ENCODE measurements at places on chromosomes 12 and 14.
A peak's percentile ranks its signal among the peaks of the same experiment; 100 is the strongest.

- peak; percentile 0 for DNase-seq
Observed at GRCh38 chr12:90484094-90484493, 470.9 kb downstream of the CCER1 start.

- DNase-seq, result peak; percentile 17
Observed at GRCh38 chr12:47377414-47378221, 297.9 kb upstream of the AMIGO2 start.

- no peak for DNase-seq
Observed at GRCh38 chr12:104964856-104965205, 6.7 kb upstream of the SLC41A2 start.

DNA sequence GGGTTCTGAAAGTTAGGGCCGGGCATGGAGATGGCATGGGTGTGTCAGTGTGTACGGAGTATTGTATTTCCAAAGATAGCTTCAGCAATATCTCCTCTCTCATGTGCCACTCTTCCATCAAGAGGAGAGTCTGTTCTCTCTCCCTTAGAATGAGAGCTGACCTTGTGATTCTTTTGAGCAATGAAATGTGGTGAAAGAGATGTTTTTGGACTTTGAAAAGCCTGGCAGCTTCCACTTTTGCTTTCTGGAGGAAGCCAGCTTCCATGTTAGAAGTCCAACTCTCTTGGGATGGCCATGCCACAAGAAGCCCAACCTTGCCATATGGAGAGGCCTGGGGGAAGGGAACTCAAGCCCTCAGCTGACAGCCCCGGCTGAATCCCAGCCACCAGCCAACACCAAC lies 72.4 kb upstream of the GZMB start:
- DNase-seq, result no peak

GRCh38 chr12:1553987-1554982 lies 40.1 kb downstream of the FBXL14 start:
- no peak for DNase-seq

- no peak for DNase-seq
Observed at GRCh38 chr12:48351022-48351708, 446 bp upstream of the ZNF641 start.

DNA sequence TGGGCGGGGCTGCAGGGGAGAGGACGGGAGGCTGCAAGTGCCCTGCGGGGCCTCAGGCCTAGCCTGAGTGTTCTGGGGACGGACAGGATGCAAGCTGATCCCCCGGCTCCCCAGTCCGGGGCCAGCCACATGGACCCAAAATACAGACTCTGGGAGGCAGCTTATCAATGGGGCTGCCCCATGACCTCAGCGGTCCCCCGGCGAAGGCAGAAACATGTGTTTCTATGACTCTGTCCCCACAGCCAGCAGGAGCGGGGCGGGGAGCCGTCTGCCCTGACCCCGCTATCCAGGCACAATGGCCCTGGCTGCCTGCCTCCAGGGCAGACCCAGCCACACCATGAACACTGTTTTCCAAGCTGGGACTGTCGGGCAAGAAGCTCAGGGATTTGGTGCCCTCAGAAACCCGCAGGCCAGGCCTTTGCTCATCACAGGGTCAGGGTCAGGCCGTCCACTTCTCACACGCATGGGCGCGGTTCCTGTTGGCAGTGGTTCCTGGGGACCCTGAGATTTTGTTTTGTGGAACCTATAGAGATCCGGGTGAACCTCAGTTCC lies 75.0 kb downstream of the RFLNA start:
- no peak for DNase-seq

DNA sequence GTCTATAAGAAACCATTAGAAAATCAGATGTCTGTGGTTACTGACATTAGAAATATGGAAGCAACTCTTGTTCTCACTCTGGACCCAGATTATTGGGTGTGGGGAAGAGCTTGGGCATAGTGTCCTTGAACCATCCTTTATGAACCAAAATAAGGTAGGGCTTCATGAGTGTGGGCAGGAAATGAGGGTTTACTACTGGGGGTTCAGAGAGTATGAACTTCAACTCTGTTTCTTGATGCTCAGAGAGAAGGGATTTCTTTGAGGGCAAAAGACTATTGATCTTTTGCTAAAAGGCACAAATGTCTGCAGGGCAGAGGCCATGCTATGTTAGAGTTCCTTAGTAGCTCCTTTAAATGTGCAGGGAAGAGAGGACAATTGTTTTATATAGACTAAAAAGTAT lies 183.3 kb upstream of the ATP2B1 start:
- DNase-seq, result no peak

DNA sequence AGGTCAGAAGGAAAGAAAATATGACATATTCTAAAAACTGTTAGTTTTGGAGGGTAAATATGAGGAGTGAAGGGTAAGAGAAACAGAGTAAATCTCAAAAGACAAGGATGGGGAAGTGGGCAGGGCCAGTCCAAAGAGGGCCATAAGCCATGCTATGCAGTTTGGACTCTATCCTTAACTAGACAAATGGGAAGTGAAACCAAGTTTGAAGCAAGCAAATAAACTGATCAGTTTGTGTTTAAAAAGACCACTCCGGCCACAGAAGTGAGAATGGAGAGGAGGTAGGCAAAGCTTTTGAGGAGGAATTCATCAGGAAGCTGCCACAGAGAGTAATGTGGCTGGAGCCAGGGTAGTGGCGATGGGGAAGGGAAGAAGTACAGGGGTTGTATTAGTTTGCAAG lies 37.5 kb upstream of the DAAM1 start:
- no peak for DNase-seq

DNA sequence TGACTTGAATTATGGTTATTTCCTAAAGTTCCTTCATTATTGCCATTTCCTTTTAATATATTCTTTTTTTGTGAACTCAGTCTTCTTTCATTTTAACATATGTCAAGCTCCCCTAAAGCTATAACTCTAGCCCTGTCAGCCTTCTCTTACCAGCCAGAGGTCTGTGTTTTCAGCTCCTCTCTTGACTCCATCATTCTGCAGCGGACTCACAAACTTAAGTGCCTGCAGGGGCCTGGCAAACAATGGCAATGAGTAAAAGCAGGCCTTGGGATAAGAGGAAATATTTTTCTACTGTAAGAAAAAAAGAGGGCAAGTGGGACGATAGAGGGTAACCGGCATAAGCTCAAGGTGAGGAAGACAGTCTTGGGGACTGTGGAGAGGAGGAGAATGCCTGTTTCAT lies 424.5 kb upstream of the RGS6 start:
- no peak for DNase-seq

- DNase-seq, result no peak
Observed at GRCh38 chr12:79326663-79327062, 364.1 kb downstream of the PAWR start.

DNA sequence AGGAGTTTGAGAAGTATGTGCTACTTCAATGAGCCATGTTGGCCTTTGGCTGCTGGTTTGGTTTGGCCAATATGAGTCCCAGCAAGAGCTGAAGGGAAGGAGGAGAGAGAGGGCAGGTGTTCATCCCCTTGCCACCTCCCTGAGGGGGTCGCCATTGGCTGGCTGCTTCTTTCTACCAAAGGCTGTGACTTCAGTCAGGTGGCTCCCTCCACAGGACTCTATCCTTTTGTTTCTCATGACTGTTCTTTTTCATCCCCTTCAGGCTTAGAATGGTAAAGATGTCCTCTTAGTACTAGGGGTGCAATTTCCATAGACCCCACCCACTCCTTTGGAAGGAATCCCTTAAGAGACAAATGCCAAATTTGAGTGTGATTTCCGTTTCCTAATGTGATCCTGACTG lies 31.2 kb upstream of the OTOGL start:
- no peak for DNase-seq

DNA sequence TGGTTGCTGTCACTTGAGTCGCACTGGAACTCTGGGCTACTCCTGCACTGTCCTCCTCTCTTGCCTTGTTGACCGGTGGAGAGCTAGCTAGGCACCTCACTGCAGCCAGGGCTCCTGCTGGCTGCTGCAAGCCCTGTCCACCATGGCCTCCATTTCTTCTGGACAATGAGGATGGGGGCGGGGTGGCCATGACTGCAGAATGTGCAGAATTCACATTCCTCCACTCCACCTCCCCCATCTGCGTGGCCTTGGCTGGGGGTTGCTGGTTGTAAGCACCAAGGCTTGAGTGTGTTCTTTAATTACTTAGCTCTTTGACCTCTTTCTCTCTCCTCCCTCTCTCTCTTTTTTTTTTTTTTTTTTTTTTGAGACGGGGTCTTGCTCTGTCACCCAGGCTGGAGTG lies 248.5 kb downstream of the PCNX1 start:
- DNase-seq, result no peak

DNA sequence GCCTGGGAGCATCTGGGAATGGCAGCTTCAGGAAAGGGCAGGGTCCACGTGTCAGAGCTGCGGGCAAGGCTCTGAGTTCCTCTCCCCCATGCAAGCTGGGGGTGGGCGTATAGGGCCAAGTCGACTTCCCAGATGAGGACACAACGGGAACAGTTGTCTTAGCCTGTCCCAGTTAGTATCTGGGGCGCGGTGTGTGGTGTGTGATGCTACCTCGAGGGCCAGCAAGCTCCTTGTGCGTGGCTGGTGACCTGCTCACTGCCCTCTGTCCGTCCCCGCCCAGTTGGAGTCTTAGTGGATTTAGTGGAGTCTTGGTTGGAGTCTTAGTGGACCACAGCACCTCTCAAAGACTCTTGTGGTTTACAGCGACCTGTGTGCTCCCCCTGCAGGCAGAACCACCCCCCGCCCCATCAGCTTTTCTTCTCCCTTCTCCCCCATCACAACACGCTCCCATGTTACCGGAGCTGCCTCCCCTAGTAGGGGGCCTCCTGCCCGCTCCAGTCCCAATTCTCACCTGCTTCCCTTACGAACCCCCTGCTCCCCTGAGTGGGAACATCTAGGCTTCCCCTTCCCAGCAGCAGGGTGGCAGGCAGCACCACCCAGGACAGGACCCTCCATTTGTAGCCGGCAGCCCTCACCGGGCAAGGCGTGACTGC lies 8.7 kb downstream of the ASPG start:
- DNase-seq, result no peak

- DNase-seq, result no peak
Observed at GRCh38 chr14:99559286-99559990, 44.6 kb downstream of the CCDC85C start.

DNA sequence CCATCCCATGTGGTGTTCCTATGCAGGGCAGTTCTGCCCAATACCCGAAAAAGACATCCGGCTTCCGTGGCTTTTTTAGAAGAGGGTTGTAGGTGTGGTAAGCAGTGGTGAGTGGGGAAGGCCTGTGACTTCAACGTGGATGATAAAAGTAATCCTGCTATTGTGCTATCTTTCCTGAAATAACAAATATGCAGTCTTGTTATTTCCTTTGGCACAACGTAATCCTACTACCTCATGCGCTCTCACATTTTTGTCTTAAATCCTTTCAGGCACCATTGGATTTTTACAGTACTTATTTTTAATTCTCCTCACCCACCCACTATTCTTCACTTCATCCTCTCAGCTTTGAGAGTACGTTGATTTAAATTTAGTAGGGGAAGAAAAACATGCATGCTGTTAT lies 96.8 kb downstream of the IPO8 start:
- no peak for DNase-seq

GRCh38 chr12:72197790-72198189 lies 74.4 kb upstream of the TRHDE start:
- no peak for DNase-seq

- no peak for DNase-seq
Observed at GRCh38 chr14:20458031-20458789, 3.0 kb downstream of the PIP4P1 start.

GRCh38 chr12:95733141-95733825 lies 57.3 kb downstream of the NTN4 start:
- no peak for DNase-seq

GRCh38 chr12:64691795-64692583 lies 67.2 kb downstream of the GNS start:
- DNase-seq, result no peak

GRCh38 chr14:35088514-35088913 lies 33.3 kb downstream of the PPP2R3C start:
- DNase-seq, result no peak

GRCh38 chr12:124745465-124745890 lies 118.2 kb downstream of the SCARB1 start:
- DNase-seq, result no peak

- peak; percentile 22 for DNase-seq
Observed at GRCh38 chr14:92994131-92994676, 71.3 kb downstream of the CHGA start.

- DNase-seq, result no peak
Observed at GRCh38 chr12:29551812-29552211, 54.3 kb upstream of the OVCH1 start.

GRCh38 chr12:131211340-131211938 lies 257.7 kb downstream of the ADGRD1 start:
- no peak for DNase-seq

- no peak for DNase-seq
Observed at GRCh38 chr12:117481470-117481869, 120.0 kb upstream of the NOS1 start.

- DNase-seq, result peak; percentile 29
Observed at GRCh38 chr12:94969424-94969823, 34.1 kb downstream of the NDUFA12 start.

DNA sequence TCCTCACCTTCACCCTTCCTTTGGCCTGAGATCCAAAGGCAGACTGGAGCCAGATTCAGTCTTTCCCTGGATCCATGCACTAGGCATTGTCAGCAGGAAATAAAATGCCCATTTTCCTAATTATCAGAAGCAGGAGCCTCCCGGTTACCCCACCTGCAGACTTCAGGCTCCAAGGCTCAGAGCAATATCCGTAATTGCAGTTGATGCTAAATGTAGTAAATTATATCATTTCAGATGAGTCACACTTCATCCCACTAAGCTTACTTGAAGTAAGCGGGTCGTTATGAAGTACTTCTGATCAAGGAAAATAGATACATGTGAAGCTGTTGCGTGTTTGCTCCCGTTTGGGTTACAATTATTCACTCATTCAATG lies 110.7 kb upstream of the SFSWAP start:
- DNase-seq, result no peak

GRCh38 chr14:24040692-24041091 lies 11.1 kb upstream of the CARMIL3 start:
- no peak for DNase-seq

GRCh38 chr12:9381619-9382018 lies 173.4 kb upstream of the PZP start:
- peak; percentile 57 for DNase-seq

- DNase-seq, result no peak
Observed at GRCh38 chr12:50579757-50580267, 75.0 kb downstream of the DIP2B start.

- DNase-seq, result no peak
Observed at GRCh38 chr14:77189479-77189878, 7.9 kb downstream of the TMEM63C start.

DNA sequence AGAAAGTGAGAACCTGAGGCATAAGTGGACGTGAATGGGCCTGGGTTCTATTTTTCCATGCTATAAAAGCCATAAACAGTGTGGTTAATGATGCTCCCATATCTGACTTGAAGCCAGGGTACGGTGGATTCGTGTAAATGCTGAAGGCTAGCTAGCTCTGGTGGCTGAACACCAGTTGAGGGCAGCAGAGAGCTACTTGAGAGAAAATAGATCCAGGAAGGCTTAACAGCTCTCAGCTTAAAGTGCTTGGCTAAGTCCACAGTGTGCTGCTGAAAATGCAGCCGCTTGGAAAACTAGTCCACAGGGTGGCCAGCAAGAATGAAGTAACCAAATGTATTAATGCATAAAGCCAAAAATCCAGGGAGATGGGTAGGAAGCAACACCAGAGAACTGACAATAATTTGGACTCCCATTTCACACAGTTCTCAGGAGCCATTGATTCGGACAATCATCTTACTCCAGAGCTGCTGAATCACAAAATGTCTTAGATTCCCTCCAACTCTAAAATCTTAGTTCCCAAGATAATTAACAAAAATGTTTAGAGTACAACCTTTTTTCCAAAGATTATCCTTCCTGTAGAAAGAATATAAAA lies 15.0 kb upstream of the FOXG1 start:
- DNase-seq, result peak; percentile 70

- DNase-seq, result no peak
Observed at GRCh38 chr14:91269076-91269991, 24.8 kb upstream of the GPR68 start.

- no peak for DNase-seq
Observed at GRCh38 chr14:96989306-96989705, 192.1 kb downstream of the VRK1 start.
